Subcutaneous preadipocyte (primary cell): ENCODE measurements at places on chromosomes 3 and 15. TPM values are rescaled to one million over a fixed set of nuclear protein-coding genes. Genes with fewer than 3 reads are reported as not detected.

Gene ACTRT3
- 2.2 and 3.5 TPM in 2 replicates for total RNA-seq

Gene SATB1
- 8.4 and 8.5 TPM in 2 replicates for total RNA-seq

Gene SLC6A11
- not detected in 2 replicates for total RNA-seq

Gene CILP
- 0.20 and 1.5 TPM in 2 replicates for total RNA-seq

Gene MYRIP
- under 0.01 and 0.20 TPM in 2 replicates for total RNA-seq
